ENCODE measurements at places on chromosomes 5 and 9.

GRCh38 chr9:96449523-96449844 is 485 bp upstream of the HABP4 start:
- no peak for DNase-seq

- DNase-seq = no peak
These were observed 213.1 kb downstream of the MSX2 start for GRCh38 chr5:174937201-174938123.

DNA sequence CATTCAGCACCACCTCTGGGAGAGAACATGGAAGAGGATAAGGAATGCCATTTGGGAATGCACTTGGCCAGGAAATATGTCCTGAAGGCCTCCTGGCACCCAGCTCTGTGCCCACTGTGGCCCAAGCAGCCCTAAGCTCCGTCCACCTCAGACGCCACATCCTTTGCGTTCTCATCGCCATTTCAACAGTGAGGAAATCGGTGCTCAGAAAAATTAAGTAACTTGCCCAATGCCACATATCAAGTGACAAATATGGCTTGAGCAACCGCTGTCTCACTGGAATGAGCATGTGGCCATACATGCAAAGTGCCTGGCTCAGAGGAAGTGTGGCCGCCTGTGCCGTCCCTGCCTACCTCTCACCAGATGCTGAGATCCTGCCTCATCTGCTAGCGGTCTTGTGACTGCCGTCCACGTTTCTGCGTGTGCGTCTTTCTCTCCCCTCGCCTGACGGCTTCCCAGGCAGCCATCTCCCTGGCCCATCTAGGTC is 984 bp upstream of the DOK3 start:
- DNase-seq = no peak

GRCh38 chr5:43581398-43581797 is 21.6 kb upstream of the NNT start:
- DNase-seq = no peak

DNA sequence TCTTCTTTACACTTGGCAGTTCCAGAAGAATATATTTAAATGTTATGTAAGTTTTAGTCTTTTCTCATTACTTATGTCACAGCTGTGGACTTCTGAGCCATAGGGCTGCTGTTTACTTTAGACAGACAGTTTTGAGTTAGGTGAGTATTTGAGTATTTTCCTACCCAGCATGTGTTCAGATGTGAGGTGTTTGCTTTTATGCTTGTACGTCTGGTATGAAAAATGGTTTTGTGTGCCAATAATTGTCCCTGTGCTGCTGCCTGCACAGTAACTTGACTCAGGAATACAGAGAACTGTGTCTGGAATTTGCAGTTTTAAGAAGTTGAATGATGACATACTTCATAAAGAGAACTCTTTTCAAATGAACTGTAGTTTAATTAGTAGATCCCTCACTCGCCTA is 20.8 kb downstream of the MEGF10 start:
- no peak for DNase-seq

GRCh38 chr5:34483442-34484033 is 172.6 kb upstream of the RAI14 start:
- DNase-seq = no peak

DNA sequence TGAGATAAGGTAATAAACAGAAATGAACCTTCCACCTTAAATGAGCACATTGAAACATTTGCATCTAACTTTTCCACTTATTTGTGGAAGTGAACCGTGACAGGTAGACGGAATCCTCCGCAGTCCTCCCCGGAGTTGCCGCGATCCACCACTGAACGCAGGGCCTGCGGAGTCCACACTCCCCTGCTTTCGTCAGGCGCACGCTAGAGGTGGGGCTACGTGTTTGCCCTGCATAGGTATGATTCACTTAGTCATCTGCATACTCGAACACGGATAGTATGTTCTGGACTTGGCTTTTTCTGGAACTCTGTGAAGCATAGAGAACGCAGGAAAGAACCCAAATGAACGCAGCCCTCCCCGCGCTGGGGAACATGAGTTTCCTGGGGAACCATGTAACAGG is 272.8 kb upstream of the IRX4 start:
- no peak for DNase-seq

DNA sequence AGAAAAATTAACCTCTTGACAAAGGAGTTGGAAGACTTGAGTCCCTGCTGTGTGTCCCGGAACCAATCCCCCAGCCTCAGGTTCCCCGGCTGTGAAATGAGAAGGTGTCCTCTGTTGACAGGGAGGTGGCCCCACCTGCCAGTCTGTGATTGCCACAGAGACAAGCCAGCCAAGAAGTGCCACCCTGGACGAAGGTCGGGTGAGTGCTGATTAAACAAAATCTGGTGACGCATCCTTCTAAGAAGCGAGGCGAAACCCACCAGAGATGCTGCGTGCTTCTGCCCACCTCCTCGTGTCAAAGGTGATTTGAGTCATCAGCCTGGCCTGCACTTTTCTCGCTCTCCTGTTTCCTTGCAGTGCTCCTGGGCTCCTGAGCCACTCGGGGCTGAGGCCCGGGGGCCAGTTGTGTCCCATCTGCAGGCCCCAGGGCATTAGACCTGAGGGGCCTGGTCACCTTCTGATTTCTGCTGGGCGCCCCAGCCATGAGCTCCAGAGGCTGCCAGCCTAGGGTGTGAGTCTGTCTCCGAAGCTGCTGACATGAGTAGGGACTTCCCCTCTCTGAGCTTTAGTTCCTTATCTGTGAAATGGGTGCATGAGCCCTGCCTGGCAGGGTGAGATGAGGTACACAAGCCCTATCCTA is 28.7 kb downstream of the NEK6 start:
- DNase-seq = no peak

DNA sequence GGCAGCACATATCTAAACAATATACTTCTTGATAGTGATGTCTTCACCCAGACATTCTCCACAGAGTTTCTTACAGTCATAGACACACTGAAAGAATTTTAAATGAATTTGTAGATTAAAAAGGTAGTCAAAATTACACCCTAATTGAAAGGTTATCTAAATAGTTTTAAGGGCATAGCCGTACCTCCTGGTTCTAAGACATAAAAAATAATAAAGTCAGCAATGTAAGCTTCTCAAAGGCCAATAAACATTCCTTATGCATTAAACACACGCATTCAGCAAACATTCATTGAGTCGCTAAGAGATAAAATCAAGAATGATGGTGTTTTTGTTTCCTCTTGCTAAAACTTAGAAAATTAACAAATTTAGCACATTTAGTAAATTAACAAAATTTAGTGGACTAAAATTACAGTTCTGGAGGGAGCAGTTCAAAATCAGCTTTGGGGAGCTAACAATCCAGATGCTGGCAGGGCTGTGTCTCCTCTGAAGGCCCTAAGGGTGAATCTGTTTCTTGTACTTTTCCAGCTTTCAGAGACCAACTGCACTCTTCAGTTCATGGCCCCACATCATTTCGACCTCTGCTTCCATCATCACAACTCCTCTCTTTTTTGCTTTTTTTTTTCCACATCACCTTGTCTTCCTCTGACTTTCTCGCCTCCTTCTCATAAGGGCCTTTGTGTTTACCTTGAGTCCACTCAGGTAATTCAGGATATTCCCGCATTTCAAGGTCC is 516.5 kb downstream of the DNAH5 start:
- DNase-seq = no peak

DNA sequence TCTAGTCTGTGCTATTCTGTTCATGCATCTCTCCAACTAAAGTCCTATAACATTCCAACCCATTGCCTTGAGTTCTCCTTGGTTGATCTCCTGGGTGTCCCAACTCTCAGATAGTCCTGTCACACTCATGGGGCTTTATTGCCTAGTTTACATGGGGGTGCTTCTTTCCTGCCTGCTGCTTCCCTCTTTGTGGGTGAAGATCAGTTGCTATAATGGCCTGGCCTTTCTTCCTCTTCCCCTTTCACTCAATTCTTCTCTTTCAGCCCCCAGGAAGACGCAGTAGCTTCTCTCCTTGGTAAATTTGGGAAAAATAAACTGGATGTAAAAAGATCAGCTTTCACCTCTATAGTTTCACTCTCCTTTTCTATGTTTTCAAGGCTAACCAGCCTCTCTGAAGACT is 66.5 kb downstream of the PTCD2 start:
- no peak for DNase-seq

DNA sequence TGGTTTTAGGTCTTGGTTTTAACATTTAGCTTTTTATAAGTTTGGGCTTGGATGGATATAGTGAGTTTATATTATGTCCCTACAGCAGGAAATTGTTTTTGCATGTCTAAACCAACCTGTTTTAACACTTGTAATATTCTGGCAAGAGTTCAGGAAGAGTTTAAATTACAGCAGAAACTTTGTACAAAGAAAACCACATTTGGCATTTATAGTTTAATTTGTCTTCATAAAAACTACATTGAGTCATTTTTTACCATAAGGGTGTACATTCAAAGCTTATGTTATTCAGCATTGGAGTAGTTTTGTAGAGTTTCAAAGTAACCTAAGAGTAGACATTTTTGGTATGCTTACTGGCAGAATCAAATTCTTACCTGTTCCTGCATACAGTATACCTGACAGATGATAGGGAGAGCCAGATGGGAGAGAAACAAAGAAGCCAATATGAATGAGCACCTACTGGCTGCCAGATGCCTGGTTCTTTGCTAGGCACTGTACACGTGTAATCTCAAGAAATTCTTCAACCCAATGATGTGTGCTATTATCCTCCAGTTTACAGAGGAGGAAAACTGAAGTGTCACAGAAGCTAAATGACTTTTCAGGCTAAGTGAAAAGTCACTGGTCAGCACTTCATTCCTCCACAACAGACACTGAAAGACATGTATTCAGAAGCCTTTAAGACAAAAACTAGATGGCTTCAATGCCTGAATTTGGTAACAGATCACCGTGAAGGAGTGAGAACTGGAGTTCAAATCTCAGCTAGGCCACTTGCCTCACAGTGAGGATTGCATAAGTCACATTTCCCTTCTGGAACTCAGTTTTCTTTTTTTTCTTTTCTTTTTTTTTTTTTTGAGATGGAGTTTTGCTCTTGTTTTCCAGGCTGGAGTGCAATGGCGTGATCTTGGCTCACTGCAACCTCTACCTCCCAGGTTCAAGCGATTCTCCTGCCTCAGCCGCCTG is 25.9 kb upstream of the ECM2 start:
- no peak for DNase-seq

DNA sequence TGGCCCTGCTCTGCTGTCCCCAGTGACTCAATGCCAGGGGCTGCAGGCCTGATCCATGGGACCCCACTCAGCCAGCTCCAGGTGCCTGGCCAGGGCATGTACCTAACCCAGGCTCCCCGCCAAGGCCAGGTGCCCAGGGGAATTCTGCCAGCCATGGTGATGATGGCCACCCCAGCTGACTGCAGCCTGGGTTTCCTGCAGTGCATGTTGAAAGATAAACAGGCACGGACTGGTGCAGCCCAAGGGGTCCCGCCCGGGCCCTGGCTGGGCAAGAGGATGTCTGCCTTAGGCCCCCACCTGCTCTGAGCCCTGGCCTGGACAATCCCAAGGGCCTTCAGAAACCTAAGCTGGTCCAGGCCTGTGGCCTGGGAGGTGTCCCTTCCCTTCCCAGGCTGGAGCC is 1.2 kb downstream of the ABCA2 start:
- no peak for DNase-seq

GRCh38 chr5:155619688-155620087 is 606.1 kb downstream of the KIF4B start:
- DNase-seq = no peak

DNA sequence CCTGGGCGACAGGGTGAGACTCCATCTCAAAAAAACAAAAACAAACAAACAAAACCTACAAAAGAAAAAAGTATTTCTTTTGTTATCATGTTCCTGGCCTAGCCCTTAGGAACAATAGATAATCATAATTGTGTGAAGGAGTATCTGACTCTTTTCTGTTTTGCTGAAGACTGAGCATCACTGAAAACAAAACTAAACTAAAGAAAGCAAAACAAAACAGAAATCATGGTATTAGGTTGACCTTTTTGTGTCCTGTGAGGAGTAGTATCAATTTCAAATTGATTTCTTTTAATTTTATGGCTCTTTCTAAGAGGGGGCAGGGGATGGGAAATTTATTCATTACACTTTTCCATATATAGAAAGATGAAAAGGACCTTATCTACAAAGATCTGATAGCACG is 246.0 kb downstream of the YTHDC2 start:
- DNase-seq = no peak

DNA sequence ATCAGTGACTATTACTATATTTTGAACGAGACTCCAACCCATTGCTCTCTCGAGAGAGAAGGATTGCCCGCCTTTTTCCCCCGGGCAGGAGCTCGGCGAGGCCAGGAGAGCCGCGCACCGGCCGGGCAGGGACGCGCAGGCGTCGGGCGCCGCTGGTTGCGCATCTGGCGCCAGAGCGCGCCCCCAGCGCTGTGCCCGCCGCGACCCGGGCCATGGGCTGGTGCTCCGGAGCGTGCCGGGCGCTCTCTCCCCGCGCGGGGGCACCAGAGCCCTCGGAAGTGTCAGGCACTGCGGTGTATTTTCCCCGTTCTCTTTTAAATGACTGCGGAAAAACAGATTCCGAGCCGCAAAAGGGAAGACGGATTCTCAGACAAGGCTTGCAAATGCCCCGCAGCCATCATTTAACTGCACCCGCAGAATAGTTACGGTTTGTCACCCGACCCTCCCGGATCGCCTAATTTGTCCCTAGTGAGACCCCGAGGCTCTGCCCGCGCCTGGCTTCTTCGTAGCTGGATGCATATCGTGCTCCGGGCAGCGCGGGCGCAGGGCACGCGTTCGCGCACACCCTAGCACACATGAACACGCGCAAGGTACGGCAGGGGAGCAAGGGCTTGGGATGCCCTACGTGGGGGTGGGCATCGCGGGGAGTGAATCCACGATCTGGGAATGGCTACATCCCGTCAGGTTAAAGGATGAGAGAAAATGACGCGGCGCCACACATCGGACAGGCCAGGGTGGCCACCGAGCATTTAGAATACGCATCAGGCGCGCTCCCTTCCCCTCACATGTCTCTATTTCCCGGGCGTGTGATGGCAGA is 1.1 kb upstream of the NTRK2 start:
- DNase-seq = peak; percentile 64

DNA sequence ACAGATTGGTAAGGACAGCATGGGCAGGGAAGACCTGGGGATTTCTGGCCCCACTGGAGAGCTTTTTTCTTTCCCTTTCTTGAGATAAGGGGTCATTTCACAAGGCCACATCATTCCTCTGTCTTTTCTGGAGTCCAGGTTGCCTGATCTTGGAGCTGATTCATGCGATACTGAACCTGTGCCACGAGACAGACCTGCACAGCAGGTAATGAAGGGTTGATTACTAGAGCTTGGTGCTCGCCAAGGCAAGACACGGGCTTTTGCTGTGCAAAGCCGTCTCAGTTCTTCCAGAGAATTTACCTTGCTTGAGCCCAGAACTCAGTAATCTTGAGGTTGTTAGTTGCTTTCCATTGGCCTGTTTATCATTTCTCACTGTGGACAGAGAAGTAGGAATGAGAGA is 39.2 kb downstream of the NUP188 start:
- no peak for DNase-seq

- no peak for DNase-seq
These were observed 122.5 kb upstream of the ZNF618 start for GRCh38 chr9:113753398-113754119.

Measured in breast epithelium (tissue), 4 donors.